ENCODE measurements at places on chromosomes 7 and 10.

- no peak for DNase-seq
Observed at GRCh38 chr7:21887779-21888178, 57.9 kb downstream of the CDCA7L start.

- DNase-seq: no peak
Observed at GRCh38 chr10:108365541-108365940, 1201.0 kb upstream of the SORCS1 start.

DNA sequence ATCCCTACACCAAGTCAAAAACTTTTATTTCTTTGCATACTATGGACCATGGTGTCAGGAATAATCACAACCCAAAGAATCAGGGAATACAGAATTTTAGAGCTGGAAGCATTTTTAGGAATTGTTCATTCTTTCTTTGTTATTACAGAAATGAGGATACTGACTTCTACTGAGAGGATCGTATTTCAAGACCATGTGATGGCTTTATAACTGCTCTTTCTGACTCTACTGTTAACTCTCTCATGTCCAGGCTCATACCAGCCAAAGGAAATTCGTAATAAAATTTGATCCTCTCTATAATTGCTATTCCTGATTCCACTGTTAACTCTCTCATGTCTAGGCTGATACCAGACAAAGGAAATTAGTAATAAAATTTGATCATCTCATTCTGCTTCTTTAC is 1050.9 kb upstream of the C7orf33 start:
- DNase-seq: no peak

DNA sequence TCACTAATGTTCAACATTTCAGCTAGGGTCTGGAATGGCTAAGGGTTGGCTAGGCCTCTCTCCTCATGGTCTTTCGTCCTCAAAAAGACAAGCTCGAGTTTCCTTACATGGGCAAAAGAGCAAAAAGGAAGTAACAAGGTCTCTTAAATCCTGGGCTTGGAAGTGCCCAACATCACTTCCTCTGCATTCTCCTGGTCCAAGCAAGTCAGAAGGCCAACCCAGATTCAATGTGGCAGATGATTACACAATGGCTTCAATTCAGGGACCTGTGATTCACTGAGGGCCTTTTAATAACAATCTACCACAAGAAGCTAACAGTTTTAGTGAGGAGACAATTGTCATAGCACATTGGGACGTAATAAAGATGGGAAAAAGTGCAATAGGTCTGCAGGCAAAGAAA is 4.4 kb upstream of the NUP205 start:
- DNase-seq: no peak

DNA sequence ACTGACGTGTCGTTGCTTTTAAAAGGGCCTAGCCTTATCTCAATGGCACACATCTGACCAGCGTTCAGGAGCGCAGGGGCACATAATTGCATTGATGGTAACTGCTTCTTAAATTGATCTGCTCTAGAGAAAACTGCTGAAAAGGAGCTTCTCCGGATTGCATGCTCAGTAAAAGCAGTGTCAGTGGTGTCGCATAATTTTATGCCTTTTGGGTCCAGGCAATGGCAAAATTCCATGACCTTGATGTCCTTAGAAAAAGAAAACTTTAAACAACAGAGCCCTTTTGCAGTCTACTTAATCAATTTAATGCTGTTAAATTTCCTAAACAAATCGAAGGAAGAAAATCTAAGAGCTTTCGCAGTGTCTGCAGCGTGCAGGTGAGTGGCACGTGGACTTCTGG is 75.7 kb downstream of the PTPRE start:
- no peak for DNase-seq

GRCh38 chr7:28157076-28157745 is 23.4 kb downstream of the JAZF1 start:
- no peak for DNase-seq
